ENCODE measurements at places on chromosomes 6 and 20.
A peak's percentile ranks its signal among the peaks of the same experiment; 100 is the strongest.

GRCh38 chr6:153588330-153588729, 450.7 kb upstream of the OPRM1 start:
- no peak for DNase-seq

GRCh38 chr6:122790028-122790422, 967 bp downstream of the SMPDL3A start:
- DNase-seq, result no peak

DNA sequence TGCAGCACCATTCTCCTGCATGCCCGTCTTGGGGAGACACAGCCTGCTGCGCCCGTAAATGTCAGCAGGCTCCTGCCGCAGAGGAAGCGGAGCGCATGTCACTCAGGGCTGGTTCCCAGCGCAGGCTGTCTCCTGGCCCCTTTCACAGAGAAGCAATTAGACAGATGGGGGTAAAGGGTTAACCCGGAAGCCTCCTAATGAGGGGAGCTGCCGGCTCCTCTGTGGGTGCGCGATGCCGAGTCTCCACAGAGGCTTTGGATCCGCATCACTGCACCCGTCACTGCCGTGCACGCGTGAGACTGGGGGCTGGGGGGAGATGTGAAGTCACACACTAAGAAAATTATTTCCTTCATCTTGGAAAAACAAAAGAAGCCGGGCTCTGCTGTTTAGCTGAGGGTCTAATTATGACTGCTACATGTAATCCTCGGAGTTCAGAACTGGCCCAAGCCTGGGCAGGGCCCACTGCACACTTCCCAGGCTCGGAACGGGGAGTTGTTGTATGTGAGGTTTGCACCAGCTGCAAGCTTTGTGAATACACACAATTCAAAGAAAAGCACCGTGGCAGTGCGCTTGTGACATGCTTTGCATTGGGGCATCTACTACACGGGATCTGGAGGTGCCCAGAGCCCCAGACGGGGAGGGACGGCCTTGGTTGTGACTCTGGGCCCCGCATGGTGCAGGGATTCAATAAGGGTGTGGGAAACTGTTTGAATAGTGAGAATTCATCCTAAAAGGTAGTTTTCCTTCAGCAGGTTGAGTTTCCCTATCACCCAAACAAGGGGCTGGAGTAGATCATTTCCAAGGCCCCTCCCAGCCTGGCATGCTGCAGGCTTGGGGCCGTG, 331.6 kb downstream of the TAF4 start:
- no peak for DNase-seq

DNA sequence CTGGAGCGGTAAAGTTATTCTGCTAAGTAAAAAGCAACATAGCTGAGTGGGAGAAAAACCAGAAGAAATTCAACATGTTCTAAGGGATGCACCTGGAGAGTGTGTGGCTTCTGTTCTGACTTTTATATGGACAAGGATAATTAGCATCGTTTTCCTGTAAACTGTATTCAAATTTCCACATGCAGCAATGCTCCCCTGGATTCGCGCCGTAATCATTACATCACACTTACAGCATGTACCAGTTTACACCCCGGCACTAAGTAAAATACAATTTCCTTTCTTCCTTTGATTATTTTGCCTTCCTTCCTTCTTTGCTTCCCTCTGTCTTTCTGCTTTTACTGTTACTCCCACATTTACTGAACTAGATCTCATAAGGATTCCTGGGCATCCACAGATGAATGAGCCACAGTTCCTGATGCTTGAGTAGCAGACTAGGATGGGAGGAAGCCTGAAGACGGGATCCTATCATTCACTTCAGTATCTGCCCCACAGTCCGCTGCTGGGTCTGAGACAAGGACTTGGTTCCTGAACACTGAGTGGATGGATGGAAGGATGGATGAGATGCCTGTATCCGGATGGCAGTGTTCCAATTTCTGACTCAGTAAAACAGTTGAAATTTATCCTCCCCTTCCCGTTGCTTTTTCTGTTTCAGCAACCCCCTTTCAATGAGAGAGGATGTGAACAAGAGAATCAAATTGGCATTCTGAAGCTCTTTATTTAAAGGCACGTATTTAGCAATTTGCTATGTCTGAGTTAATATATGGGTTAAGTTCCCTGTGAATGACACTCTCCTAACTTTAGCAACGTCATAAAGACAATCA, 174.6 kb downstream of the GJA10 start:
- DNase-seq, result no peak

DNA sequence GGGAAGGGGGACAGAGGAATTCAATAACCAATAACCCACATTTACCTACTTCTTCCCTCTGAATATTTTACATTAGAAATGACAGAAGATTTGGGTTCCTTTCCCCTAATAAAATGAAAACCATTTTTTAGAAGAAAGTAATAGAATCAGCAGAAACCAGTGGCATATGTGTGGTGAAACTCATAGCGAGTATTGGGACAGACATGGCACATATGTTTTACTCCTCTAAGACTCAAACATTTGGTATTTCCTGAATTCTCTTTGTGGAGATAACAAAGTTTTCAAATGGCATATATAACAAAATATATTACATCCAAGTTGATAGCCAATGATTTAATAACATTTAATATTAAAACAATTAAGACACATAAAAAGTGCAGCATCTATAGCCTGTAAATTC, 12.9 kb upstream of the BEND3 start:
- no peak for DNase-seq

DNA sequence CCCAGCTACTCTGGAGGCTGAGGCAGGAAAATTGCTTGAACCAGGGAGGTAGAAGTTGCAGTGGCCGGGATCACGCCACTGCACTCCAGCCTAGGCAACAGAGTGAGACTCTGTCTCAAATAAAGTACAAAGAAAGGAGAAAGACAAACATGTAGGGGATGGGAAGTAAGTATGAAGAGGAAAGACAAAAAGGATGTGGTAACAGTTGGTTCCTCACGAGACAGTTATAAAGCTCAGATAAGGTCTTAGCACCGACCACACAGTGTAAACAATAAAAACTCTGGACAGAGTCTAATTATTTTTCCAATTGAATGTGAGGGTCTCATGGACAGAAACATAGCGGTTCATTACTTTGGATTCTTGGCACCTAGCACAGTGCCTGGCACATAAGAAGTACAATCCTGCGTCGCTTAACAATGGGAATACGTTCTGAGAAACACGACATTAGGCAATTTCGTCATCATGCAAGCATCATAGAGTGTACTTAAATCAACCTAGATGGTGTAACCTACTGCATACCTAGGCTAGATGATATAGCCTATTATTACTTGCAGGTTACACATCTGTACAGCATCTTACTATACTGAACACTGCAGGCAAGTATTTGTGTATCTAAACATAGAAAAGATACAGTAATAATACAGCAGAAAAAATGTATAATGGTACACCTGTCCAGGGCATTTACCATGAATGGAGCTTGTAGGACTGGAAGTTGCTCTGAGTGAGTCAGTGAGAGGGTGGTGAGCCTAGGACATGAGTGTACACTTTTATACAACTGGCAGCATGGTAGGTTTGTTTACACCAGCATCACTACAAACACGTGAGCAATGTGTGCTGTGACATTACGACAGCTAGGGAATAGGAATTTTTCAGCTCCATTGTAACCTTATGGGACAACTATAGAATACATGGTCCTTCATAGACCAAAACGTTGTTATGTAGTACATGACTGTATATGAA, 38.2 kb downstream of the MBOAT1 start:
- no peak for DNase-seq

GRCh38 chr20:11143481-11143880, 469.7 kb upstream of the JAG1 start:
- DNase-seq, result no peak

GRCh38 chr6:156309017-156309416, 468.2 kb upstream of the ARID1B start:
- no peak for DNase-seq

DNA sequence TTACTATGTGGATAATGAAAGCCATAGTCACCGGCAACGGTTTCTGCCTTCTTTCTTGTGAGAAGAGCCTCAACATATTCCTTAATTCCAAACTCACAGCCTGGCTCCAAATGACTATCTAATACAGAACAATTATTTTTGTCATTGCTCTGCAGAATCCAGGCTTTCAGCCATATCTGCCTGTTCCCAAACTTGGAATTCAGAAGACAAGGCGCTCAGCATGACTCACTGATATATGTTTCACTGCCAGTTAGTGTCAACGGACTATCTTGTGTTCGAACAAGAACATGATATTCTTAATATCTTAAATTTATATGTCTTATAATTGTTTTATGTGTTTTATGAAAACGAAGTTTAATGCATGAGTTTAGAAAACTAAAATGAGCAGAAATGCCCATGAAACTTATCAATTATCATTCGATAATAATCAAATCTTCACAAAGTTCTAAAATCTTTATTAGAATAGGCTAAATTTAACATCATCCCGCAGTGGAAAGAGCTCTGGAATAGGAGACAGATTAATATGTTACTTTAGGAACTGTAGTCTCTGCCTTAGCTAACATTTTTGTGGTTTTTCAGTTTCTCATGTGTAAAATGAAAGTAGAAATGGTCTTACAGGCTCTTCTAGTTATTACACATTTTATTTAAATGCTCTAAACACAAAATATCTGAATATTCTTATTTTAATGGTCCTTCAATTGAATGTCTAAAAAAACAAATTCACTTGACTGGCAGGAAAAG, 669.3 kb upstream of the GJE1 start:
- peak; percentile 1 for DNase-seq

DNA sequence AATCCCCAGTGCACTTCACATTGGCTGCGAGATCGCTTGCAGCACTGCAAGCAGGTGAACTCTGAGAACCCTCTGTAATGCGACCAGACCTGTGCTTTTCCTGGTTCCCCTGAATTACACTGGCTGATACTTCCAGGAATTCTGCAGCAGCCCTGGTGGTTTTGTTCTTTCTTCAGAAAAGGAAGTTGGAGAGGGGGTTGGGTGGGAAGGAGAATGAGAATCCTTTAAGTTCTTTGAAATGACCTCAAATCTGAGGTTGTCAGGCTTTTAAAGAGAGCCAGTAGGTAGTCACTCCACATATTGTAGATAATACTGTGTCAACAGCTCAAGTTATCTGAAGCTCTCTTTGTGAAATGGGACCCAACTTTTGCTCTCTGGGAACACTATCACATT, 62.4 kb downstream of the GCNT2 start:
- no peak for DNase-seq

DNA sequence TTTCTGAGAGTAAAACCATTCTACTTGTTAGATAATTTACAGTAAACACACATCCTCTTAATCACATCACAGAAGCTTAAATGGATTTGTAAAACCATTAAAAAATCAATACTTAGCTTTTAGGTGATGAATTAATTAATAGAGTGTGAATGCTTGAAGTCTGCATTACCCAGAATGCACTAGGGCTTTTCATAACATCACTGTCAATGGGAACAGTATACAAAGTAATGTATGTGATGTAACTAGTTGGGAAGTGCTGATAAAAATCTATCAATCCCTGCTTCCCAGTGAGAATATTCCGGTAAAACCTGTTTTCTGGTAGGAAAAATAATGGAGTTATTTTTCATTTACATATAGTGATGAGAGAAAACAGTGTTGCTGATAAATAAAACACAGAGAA, 23.1 kb upstream of the HDGFL1 start:
- DNase-seq, result no peak

DNA sequence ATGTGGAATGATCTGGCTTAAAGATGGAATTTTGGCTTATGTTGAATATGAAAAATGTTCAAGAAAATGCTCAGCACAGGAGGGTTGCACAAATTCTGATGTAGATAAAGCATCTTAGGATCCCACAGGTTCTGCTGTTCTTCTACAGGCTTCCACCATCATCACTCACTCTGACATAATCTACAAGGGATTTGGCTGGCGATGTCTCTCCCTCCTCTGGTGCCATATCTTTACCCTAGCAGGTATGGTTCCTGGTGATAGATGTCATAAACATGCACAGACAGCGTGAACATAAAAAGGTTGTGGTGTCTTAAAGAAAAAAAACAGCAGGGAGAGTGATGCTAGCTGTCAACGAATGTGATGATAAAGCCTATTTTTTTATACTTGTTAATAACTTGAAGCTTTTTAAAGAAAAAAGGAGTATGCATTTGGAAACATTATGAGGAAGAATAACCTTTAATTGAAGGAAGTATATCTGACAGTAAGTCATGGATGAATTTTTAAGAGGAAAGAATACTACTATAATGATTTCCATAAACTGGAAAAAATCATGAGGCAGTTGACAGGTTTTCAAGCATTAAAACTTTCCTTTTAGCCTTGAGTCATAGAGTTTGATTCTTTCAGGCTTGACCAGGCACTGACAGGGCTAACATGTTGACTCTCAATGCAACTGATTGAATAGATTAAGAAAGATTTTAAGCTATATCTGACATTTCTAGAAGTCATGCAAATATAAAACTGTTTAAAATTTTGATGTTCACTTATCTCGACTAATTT, 50.1 kb downstream of the OGFRL1 start:
- no peak for DNase-seq

GRCh38 chr6:4503700-4504099, 272.5 kb upstream of the CDYL start:
- DNase-seq, result no peak

DNA sequence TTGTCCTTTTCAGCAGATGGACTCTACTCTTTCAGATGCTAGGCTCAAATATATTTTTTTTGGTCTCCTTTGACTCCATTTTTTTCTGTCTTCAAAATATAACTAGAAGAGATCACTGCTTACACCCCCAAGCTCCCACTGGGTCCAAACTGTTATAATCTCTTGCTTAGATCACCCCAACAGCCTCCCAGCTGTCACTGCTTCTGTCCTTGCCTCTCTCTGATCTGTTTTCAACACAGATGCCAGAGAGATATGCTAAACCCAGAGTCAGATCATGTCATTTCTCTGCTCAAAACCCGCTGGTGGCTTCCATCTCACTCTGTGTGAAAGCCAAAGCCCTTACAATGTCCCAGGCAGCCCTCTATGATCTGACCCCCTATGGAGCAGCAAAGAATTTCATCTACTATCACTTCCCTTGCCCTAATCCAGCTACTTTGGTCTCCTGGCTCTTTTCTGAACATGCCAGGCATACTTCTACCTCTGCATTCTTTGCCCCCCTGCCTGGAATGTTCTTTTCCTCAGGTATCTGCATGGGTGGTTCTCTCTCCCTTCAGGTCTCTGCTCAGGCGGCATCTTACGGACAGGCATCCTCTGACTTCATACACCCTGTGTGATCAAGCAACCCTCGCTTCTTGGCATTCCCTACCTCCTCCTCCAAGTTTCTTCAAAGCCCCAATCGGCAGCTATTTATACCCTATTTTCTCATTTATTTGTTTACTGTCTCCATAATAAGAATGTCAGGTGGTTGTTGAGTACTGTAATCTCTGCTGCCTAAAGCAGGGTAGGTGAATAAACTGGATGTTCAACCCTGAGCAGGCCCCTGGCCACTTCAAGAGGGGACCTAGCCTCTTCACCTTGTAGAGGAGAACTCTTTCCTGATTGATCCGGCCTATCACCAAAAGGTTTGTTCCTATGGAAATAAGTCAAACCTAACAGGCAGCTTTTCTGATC, 43.6 kb upstream of the SLC4A11 start:
- DNase-seq, result no peak

DNA sequence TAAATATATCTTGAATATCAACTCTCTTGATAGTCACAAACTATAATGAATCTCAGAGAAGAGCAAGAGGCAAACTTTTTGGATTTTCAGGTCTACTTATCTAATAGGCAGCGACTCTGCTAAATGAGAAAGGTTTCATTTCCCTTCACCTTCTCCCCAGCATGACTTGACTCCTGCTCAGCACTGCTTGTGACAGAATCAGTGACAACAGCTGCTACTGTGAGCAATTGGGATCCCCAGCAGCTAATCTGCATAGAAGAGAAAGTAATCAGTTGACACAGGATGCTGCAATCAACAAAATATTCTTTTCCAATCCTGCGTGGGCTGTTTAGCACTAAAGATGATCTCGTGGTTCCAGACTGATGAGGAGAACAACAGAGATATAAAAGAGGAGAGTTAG, 205.5 kb downstream of the MMUT start:
- DNase-seq, result no peak
